GM10248 (cell line): ENCODE measurements at places on chromosomes 4 and X.

DNA sequence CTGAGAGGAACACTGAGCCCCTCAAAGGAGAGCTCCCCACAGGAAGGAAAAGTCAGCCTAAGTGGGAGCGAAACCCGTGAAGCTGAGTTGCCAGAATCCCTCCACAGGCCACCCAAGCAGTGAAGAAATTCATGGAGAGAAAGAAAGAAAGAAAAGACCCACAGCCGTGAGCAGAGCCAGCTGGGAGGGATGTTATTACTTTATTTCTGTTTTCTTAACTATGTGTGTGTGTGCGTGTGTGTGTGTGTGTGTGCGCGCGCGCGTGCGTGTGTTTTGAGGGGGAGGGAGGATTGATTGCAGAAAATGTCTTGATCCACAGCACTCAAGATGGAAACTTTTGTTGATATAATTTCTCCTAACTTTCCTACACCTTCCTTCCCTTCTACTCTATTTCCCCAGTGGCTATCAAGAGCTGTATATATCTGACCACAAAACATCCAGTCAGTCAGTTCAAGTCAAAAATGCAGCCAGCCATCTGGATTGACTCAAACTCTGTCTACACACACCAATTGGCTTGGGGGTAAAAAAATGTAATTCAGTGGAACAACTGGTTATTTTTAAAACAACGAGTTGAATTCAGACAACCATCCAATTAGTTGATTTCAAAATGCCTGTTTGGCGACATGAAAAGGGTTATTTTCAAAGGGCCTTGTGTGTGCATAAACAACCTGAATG is 13.8 kb upstream of the GPC3 start:
- no peak for DNase-seq

GRCh38 chr4:23337292-23337691 is 552.6 kb downstream of the PPARGC1A start:
- DNase-seq: no peak

GRCh38 chrX:3526071-3526470 is 179.6 kb upstream of the MXRA5 start:
- no peak for DNase-seq

GRCh38 chr4:2387218-2387617 is 31.2 kb downstream of the ZFYVE28 start:
- DNase-seq: no peak
